ENCODE measurements at places on chromosomes 3 and 15.
A peak's percentile ranks its signal among the peaks of the same experiment; 100 is the strongest.

GRCh38 chr3:149990423-149990948 lies 19.8 kb upstream of the PFN2 start:
- DNase-seq, result no peak

GRCh38 chr3:187626581-187626980 lies 43.6 kb downstream of the SST start:
- no peak for DNase-seq

GRCh38 chr3:150602426-150603152 lies 532 bp upstream of the SELENOT start:
- no peak for DNase-seq

- DNase-seq, result no peak
These were observed 214.2 kb downstream of the IL20RB start for GRCh38 chr3:137171834-137172603.

- DNase-seq, result no peak
These were observed 130.5 kb downstream of the LRRC3B start for GRCh38 chr3:26753095-26753494.

- DNase-seq, result no peak
These were observed 5.0 kb downstream of the CD86 start for GRCh38 chr3:122060040-122060698.

DNA sequence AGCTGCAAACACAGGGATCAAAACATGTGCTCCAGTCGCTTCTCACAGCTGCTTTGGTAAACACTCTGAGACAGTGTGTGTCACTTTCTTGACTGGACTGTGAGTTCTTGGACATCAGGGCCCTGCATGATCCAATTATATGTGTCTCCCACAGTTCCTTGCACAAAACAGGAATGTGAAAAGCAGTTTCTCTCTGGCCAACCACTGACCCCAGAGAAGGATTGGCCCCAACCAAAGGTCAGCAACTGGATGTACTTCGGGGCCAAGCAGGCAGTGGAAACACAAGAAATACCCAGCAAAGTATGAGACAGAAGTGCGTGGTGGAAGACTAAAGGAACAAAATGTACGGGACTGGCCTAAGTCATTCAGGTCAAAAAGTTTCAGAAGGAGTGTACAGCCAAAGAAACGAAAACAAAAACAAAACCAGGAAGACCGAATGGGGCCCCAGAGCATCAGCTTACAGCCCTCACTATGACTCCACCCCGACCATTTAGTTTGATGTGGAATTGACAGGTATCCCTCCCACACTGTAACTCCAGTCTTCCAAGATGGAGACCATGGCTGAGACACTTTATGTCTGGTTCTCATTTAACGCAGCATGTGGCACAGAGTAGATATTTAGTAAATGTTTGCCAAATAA lies 76.7 kb upstream of the LPP start:
- DNase-seq, result no peak

- DNase-seq, result no peak
These were observed 8.7 kb downstream of the ARHGAP31 start for GRCh38 chr3:119302697-119303551.

GRCh38 chr3:143421556-143421955 lies 302.0 kb downstream of the CHST2 start:
- DNase-seq, result no peak

DNA sequence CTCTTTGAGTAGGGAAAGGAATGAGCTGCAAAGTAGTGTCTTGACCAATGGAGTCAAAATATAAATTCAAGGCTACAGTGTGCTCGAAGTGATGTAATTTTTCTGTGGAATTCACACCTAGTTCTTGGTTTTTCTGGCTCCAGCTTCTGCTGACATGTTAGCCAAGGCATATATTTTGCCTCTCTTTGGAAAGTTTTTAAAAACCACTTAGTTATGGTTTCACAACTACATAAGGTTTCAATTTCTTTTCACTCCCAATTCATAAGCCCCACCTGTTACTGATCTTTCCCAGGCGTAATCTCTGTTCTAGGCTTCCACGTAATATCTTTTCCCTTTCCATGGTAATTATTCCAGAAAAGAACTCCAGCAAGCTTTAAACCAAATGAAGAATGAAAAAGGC lies 46.9 kb downstream of the GADL1 start:
- no peak for DNase-seq

DNA sequence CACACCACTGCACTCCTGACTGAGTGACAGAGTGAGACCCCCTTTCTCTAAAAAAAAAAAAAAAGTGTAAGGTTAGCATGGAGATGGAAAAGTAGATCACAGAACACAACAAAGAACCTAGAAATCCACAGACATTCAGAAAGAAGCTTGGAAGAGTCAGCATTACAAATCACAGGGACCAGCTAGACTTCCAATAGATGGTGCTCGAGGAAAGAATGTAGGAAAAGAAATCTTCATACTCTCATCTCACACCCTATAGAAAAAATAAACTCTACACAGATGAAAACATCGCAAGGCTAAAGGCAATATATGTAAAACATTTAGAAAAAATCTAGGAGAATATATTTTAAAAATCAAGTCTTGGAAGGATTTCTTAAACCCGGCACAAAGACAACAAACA lies 94.5 kb upstream of the ABHD17C start:
- DNase-seq, result no peak

DNA sequence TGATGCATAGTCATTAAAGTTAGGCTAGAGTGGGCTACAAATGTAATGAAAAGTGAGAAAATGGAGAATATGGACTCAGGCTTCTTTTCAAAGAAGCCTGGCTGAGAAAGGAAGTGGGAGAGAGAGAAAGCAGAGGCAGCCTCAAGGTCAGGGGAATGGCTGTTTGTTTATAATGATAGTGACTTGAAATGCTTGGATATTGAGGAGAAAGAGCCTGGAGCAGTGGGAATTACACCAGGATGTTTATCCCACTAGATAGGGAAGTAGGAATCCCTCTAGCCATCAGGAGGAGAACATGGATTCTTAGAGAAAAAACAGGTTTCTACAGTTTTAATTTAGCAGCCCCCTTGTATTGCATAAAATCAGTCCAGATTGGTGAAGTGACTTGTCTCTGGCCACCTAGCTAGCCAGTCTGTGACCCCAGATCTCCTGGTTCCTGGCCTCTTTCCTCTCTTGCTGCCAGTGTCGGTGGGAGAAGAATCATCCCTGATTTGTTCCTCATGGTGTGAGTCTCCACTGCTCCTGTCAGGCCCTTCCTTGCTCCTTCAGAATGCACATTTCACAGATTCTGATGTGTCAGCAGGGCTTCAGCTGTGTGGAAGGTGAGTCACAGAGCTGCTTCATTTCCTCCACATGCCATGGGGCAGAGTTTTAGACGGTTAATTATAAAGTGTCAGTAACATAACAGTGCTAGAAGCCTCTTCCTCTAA lies 32.9 kb downstream of the SEMA6D start:
- no peak for DNase-seq

DNA sequence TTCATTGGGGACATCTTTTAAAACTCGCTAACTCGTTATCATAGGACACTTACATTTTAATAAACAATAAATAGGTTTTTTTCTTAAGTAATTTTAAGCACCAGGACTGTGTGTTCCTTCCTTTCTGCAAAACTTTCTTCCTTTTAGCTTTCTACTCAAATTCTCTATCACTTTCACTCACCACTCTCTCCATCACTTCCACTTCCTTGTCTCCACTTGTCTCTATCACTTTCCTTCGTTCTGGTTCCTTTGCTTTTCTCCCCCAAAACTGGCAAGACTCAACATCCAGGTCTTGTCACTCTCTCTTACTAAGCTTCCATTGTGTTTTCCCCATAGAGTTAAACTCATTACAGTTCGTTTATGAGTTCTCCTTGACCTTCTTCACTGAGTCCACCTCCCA lies 99.0 kb downstream of the ZPLD1 start:
- DNase-seq, result no peak

- no peak for DNase-seq
These were observed 12.7 kb downstream of the GRM2 start for GRCh38 chr3:51719410-51720025.

- DNase-seq, result no peak
These were observed 648.4 kb downstream of the ZBBX start for GRCh38 chr3:166731701-166732100.

DNA sequence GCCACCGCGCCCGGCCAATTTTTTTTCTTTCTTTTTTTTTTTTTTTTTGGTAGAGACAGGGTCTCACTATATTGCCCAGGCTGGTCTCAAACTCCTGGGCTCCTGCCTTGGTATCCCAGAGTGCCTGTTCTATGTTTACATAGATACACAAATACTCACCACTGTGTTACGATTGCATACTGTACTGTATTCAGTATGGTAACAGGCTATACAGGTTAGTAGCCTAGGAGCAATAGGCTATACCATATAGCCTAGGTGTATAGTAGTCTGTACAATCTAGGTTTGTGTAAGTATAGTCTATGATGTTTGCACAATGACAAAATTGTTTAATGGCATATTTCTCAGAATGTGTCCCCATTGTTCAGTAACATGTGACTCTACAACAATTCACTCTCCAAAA lies 26.6 kb downstream of the CSTA start:
- DNase-seq, result no peak

DNA sequence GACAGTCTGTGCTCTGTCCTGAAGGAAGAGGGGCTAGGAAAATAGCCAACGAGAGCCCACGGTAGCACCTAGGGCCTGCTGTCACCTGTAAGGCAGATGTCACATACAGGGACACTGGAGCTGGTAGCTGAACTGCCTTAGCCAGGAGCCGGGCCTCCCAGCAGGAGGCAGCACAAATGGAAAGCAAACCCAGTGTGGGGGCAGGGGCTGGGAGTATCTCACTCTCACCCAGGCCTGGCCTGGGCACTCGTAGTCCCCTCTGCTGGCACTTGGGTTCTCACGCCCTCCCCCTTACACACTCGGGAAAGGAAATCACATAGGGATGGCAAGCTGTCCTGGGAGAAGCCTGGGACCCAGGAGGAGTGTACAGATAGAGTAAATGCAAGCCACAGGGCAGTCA lies 173.1 kb upstream of the CHRNA7 start:
- no peak for DNase-seq

- no peak for DNase-seq
These were observed 80.5 kb downstream of the STT3B start for GRCh38 chr3:31613177-31613576.

DNA sequence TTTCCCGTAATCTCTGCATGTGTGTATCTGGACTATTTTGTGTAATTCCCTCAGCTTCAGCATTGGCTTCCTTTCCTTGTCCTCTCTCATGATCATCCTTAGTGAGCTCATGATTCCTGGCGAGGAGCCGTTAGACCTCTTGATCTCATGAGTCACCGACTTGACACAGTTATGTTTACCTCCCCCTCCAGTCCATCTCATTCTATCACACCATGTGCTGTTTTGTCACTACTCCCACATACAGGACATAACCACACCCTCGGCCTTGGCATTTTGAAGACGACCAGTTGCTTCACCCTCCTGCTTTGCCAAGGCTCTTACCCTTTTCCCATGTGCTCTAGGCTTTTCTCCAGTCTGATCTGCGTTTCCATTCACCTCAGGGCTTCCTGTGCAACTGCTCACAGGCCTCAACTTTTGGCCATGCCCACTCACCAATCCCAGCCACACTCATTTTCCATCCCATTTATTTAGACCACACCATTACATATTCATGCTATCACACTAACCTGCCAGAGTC lies 41.5 kb downstream of the CP start:
- no peak for DNase-seq

DNA sequence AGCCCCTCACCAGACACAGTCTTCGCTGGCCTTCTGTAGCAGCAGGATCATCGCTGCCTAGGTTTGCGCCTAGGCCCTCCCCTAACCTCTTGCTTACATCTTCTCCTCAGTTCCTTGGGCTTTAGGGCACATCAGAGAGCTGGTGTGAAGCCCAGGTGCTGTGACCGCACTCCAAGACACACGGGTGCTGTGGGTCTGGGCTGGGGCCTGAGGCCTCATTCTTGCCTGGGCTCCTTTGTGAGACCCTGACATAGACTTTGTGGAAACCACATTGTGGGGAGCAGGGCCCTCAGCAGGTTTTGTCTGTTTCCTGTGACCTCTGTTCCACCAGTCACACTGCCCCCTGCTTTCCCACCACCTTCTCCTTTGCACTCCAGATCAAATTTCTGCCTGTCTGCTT lies 8.0 kb downstream of the AMIGO3 start:
- no peak for DNase-seq

- DNase-seq, result no peak
These were observed 98.6 kb upstream of the ETV5 start for GRCh38 chr3:186207515-186207914.

GRCh38 chr3:46998121-46998851 lies 18.8 kb downstream of the NBEAL2 start:
- peak; percentile 62 for DNase-seq

DNA sequence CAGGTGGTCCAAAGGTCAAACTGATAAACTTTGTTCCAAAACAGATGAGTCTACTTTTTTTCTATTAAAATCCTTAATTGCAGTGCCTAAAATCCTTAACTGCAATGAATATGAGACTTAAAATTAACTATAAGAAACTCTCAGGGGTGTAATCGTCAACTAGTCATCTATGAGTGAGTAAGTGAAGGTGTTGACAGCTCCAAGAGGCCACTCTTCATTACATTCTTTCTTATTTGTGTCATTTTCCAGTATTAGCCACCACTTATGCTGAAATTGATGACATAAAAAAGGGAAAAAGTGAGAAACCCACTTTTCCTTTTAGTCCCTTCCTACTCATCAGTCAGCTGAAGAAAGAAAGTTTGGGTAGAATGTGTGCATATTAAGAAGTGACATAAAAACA lies 12.6 kb upstream of the NPAP1 start:
- no peak for DNase-seq

DNA sequence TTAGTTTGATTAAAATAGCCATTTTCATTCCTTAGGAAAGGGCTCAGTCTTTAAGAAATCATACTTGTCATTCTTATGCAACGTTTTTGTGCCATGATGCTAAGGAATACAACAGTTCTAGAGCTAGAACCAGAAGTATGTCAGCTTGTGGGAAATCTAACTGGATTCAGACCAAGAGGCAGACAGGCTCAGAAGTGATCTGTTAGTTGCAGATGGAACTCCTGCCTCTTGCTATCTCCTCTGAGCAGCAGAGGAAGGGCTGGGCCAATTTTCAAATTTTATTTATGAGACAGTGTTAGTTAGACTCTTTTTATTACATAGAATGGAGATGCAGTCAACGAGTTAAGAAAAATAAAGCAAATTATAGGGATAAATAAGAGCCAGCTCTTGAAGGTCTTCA lies 48.5 kb upstream of the RYR3 start:
- no peak for DNase-seq

DNA sequence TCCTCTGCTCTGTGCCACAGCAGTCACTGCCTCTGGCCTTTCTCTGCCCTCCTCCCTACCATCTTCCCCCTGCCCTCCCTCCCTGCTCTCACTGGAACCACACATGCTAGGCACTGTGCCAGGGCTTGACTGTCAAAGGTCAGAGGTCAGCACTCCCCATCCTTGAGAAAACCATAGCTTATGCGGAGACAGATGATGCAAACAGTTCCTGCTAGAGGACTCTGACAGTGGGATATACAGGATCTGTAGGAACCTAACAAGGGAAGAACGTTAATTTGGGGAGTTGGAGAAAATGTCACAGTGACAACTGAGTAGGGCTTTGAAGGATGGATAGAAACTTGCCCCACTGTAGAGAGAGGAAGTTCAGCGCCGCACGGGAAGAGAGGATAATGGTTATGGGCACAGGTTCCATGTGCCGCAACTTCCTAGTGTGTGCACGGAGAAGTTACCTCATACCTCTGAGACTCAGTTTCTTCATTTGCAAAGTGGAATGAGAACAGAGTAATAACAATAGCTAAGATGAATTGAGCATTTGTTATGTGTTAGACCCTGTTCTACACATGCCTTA lies 29.3 kb upstream of the XYLB start:
- DNase-seq, result no peak

- DNase-seq, result no peak
These were observed 172.7 kb downstream of the FAM43A start for GRCh38 chr3:194858382-194858781.
